ENCODE measurements at places on chromosomes 3 and 15. TPM values are rescaled to one million over a fixed set of nuclear protein-coding genes. Genes with fewer than 3 reads are reported as not detected.

- no peak overlapping the region for H3K4me3 ChIP-seq
- H3K27ac ChIP-seq = no peak overlapping the region
- DNase-seq = no peak
- no peaks in the 10 kb centered on the region for H3K27me3 ChIP-seq
These were observed 60.3 kb downstream of the EBLN2 start for GRCh38 chr3:73121669-73122331.

DNA sequence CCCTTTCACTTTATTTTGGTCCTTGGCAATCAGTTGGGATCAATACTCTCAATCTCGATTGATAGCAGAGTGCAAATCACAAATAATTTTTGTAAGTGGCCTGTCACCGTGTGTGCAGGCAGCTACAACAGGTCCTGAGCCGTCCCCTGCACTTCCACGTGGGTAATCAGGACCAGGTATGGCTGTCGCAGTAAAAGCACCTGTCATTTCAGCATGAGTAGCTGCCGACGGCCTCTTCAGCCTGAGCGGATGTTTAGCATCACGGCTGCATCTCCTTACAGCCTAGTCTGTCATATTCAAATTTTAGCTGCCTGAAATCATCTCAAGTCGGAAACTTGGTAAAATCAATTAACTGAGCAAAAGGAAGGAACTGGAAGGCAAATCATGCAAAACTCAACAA lies 53.0 kb upstream of the FOXP1 start:
- H3K4me1 ChIP-seq = no peaks in the 10 kb centered on the region
- no peaks in the 10 kb centered on the region for H3K27me3 ChIP-seq
- H3K36me3 ChIP-seq = no peaks in the 10 kb centered on the region
- H3K27ac ChIP-seq = no peak overlapping the region
- no peak overlapping the region for H3K4me3 ChIP-seq

DNA sequence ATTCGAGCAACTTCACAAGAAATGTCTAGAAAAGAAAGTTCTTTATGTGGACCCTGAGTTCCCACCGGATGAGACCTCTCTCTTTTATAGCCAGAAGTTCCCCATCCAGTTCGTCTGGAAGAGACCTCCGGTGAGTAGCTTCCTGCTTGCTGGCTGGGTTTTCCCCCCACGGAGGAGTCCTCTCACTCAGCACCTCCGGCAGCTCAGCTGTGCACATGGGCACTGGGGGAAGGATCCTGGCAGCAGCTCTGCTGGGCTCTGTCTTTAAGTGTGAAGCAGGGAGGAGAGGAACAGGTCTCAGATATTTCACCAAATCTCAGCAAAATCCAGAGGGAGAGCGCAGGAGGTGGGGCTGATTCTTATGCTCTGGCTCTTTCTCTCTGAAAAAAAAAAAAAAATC lies 684 bp downstream of the CAPN3 start:
- DNase-seq = no peak
- H3K27ac ChIP-seq = no peak overlapping the region
- no peaks in the 10 kb centered on the region for H3K4me1 ChIP-seq

- H3K27ac ChIP-seq = no peak overlapping the region
- no peaks in the 10 kb centered on the region for H3K27me3 ChIP-seq
- no peak overlapping the region for H3K4me3 ChIP-seq
- no peaks in the 10 kb centered on the region for H3K36me3 ChIP-seq
- H3K4me1 ChIP-seq = no peaks in the 10 kb centered on the region
These were observed 22.8 kb downstream of the USF3 start for GRCh38 chr3:113673593-113673992.

DNA sequence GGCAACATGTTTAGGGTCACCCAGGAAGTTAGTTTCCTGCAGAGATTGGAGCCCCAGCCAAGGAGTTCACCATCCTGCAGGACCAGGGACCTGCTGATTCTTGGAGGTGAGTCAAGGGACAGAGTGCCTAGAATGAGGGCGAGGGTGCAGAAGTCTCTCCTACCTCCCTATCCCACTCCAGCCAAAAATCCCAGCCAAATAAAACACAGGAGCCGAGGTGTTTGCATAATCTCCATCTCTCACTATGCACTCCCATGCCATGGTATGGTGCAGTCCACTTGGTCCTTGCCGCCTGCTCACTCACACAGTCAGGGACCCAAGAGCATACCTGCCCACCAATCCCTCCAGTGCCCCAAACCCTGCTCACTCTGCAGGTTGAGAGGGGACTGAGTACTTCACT lies 294.2 kb downstream of the UACA start:
- H3K36me3 ChIP-seq = no peaks in the 10 kb centered on the region
- no peak for DNase-seq
- H3K4me1 ChIP-seq = peaks cover 5% of the 10 kb centered on the region
- H3K27ac ChIP-seq = no peak overlapping the region
- no peak overlapping the region for H3K4me3 ChIP-seq

- H3K36me3 ChIP-seq = no peaks in the 10 kb centered on the region
- H3K4me1 ChIP-seq = no peaks in the 10 kb centered on the region
- no peaks in the 10 kb centered on the region for H3K27me3 ChIP-seq
- H3K27ac ChIP-seq = no peak overlapping the region
These were observed 470.9 kb downstream of the LPP start for GRCh38 chr3:188624828-188625227.

- H3K4me3 ChIP-seq = no peak overlapping the region
- no peak for DNase-seq
- peaks cover 4% of the 10 kb centered on the region for H3K4me1 ChIP-seq
- no peaks in the 10 kb centered on the region for H3K27me3 ChIP-seq
- H3K36me3 ChIP-seq = no peaks in the 10 kb centered on the region
These were observed 101.6 kb downstream of the TMEM266 start for GRCh38 chr15:76161153-76162035.

GRCh38 chr3:30273304-30274072 lies 332.9 kb upstream of the TGFBR2 start:
- DNase-seq = no peak
- no peaks in the 10 kb centered on the region for H3K27me3 ChIP-seq
- no peak overlapping the region for H3K4me3 ChIP-seq
- H3K4me1 ChIP-seq = no peaks in the 10 kb centered on the region
- H3K36me3 ChIP-seq = no peaks in the 10 kb centered on the region

DNA sequence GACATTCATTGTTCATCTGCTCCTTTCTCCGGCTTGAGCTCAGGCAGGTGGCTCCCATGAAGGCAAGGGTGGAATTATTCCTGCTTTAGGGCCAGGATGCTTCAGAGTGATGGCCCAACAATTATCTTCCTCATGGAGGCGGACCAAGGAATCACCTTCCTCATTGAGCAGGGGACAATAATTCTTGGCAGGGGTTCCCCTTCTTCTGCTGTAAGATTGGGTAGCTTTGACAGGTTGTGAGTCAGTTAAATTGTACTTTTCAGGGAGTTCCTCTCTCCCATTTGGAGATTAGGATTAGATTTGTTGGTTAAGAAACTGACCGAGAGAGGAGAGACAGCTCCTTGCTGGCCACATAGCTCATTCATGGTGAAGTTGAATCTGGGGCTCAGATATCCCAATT lies 31.4 kb upstream of the CD47 start:
- no peak overlapping the region for H3K4me3 ChIP-seq
- no peaks in the 10 kb centered on the region for H3K27me3 ChIP-seq
- H3K27ac ChIP-seq = no peak overlapping the region
- H3K4me1 ChIP-seq = no peaks in the 10 kb centered on the region
- no peak for DNase-seq

DNA sequence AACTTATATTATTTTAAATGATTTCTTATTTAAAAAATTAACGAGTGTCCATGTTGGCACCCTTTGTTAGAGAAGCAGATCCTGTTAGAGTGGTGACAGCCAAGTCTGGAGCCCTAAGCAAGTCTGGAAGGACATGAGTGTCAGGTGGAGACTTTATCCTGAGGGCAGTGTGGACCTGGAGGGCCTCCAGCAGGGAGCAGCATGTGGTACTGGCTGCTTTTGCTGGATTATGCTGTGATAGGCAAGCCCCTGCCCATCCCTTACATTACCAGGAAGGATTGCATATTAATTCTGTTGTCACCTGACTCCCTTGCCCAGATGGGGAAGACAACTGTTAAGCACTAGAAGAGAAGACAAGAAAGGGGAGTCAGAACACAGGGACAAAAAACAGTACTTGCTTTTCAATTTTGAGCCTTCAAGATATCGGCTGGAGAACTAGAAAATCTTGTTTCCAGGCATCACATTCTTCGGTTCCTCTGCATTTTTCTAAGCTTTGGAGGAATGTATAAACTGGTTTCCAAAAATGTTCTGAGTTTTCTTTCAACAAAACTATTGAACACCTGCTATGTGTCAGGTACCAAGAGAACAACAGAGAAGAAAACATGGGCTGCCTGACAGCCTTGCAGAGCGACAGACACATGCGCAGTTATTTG lies 22.7 kb downstream of the ZNF860 start:
- no peaks in the 10 kb centered on the region for H3K27me3 ChIP-seq
- no peaks in the 10 kb centered on the region for H3K4me1 ChIP-seq
- no peaks in the 10 kb centered on the region for H3K36me3 ChIP-seq
- H3K4me3 ChIP-seq = no peak overlapping the region

DNA sequence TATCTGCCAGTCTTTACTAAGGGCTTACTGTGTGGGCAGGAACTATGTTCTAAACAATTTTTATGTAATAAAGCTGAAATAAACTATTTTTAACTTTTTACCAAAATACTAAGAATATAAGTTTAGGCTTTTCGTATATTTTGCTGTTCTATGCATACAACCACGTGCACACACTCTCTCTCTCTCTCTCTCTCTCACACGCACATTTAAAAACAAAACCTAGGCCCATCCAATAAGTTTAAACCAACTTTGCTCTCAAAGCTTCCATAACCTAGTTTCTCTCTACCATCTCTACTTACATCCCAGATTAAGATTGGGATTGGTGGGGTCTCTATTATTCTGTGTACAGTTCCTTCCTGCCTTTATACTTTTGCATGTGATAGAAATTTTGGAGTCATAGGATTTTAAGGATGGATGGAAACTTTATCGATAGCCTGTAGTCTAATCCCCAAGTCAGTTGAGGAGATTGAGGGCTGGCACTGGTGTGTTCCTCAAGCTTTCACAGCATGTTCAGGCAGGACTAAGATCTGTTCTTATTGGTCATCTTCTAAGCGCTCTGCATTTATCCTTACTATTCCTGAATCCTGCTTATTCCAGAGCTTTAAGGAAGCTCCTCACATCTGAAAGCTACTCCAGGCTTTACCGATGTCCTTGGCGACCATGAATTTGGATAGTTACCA lies 1.8 kb downstream of the GPR171 start:
- H3K4me3 ChIP-seq = no peak overlapping the region
- no peak for DNase-seq
- H3K27ac ChIP-seq = no peak overlapping the region
- no peaks in the 10 kb centered on the region for H3K27me3 ChIP-seq

- H3K36me3 ChIP-seq = no peaks in the 10 kb centered on the region
- no peaks in the 10 kb centered on the region for H3K27me3 ChIP-seq
- no peak overlapping the region for H3K4me3 ChIP-seq
- DNase-seq = no peak
These were observed 129.2 kb upstream of the SUCLG2 start for GRCh38 chr3:67783281-67784250.

DNA sequence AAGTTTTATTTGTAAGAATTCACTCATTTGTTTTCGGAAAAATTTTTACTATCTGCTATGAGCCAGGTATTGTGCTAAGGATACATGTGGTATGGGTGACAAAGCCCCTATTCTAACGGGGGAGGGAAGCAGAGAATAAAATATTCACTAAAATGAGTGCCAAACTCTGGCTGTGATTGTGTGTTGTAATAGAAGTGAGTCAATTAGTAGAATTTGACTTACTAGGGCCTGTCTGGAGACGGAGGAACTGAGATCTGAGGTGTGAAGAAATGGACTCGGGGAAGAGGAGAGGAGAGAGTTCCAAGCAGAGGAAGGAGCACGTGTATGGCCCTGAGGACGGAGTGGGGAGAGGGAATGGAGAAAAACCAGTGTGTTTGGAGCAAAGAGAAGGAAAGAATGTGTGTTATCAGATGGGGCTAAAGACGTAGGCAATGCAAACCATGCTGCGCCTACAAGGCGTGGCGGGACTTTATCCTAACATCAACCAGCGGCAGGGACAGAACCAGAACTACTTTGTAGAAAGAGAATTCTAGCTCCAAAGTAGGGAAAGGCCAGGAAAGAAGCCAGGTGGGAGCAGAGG lies 89.1 kb downstream of the OSBPL10 start:
- no peaks in the 10 kb centered on the region for H3K27me3 ChIP-seq
- no peaks in the 10 kb centered on the region for H3K4me1 ChIP-seq
- no peak for DNase-seq
- no peak overlapping the region for H3K27ac ChIP-seq
- no peak overlapping the region for H3K4me3 ChIP-seq

DNA sequence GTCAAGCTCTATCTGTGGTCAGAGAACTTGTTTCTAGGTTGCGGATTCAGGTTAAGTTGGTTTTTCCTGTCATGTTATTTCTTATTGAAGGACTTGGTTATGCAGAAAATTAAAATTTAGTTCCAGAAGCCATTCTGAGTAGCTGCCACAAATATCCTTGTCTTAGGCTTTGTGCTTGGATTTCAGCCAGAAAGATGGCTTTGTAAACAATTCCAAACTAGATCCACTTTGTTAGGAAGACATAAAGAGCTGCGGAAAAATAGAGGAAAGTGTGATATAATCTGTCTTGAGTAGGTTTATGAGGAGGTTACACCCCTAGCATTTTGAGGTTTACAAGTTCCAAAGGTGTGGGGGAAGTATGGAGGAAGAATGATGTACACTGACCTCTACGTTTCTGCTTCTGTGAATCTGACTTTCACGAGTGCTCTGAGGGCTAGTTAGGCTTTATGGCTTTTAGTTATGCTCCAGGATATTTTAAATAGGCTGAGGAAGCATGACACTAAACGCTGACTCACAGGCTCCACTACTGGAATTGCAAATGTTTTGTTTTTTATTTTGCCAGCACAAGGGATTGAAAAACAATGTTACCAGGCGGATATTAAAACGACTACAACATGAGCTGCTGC lies 46.3 kb upstream of the UTS2B start:
- peak overlapping the region; percentile 71 for H3K27ac ChIP-seq
- no peaks in the 10 kb centered on the region for H3K27me3 ChIP-seq
- peaks cover 15% of the 10 kb centered on the region for H3K4me1 ChIP-seq

DNA sequence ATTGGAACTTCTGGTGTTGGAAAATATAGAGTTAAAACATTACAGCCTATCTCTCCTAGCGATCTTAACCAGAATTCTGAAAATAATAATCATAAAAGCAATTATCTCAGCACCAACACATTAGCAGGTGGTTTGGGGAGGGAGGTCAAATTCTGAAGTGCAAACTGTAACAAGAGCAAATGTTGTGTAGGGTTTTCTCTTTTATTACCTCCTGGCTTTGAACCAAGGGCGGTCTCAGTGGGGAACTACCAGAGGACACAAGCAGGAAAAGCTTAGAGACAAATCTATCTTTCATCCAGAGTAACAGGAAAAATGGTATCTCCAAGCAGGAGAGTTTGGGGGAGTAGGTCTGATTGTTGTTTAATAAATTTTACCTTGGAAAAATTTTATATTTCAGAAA lies 5.5 kb upstream of the ARRDC4 start:
- H3K4me1 ChIP-seq = no peaks in the 10 kb centered on the region
- H3K4me3 ChIP-seq = no peak overlapping the region
- no peaks in the 10 kb centered on the region for H3K36me3 ChIP-seq
- no peaks in the 10 kb centered on the region for H3K27me3 ChIP-seq
- DNase-seq = no peak
- no peak overlapping the region for H3K27ac ChIP-seq

- no peak overlapping the region for H3K27ac ChIP-seq
- H3K27me3 ChIP-seq = no peaks in the 10 kb centered on the region
- H3K4me3 ChIP-seq = no peak overlapping the region
- DNase-seq = no peak
- H3K4me1 ChIP-seq = no peaks in the 10 kb centered on the region
These were observed 25.6 kb downstream of the GYG1 start for GRCh38 chr3:149016669-149017541.

The SLC6A11 gene
- total RNA-seq = not detected

The OTOL1 gene
- total RNA-seq = not detected

The SLCO2A1 gene
- 4.2 TPM for total RNA-seq

The GPR176 gene
- total RNA-seq = 4.4 TPM

The PROS1 gene
- total RNA-seq = 65.7 TPM

The IL5RA gene
- total RNA-seq = not detected

The RPUSD2 gene
- total RNA-seq = 7.2 TPM

The IL12A gene
- not detected for total RNA-seq

The SUCNR1 gene
- total RNA-seq = 1.3 TPM

The SCAMP5 gene
- 4.5 TPM for total RNA-seq

The GOLGA6L10 gene
- 0.48 TPM for total RNA-seq
